Gastroesophageal sphincter (tissue), 4 donors: ENCODE measurements at places on chromosomes 5 and 9.
A peak's percentile ranks its signal among the peaks of the same experiment; 100 is the strongest.

GRCh38 chr5:135632798-135633197 lies 54.0 kb upstream of the CXCL14 start:
- no peaks in the 10 kb centered on the region for H3K4me1 ChIP-seq
- ATAC-seq: no peak
- no peak overlapping the region for H3K4me3 ChIP-seq

GRCh38 chr9:91424403-91425176 lies 958 bp upstream of the NFIL3 start:
- peak overlapping the region; percentile 98 for H3K27ac ChIP-seq
- H3K27me3 ChIP-seq: no peaks in the 10 kb centered on the region
- H3K36me3 ChIP-seq: no peaks in the 10 kb centered on the region
- peak; percentile 70 for ATAC-seq
- H3K4me1 ChIP-seq: peaks cover 8% of the 10 kb centered on the region

DNA sequence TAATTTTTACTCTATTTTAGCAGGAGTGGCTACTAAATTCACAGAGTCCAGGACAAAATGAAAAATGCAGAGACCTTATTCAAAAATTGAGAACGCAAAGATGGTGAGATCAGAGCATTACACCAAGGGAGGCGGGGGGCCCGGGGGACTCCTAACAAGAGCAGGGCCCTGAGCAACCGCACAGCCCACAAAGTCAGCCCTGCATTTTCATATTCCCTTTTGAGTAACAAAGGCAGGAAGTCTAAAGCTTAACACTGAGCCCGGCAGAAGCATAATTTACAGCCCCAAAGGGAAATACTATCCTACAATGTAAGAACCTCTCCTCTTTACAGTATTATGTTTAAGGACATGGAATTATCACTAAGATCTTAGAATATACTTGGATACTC lies 69.4 kb downstream of the TLE1 start:
- no peak overlapping the region for H3K27ac ChIP-seq
- H3K4me1 ChIP-seq: no peaks in the 10 kb centered on the region
- no peaks in the 10 kb centered on the region for H3K27me3 ChIP-seq
- peaks cover 59% of the 10 kb centered on the region for H3K36me3 ChIP-seq
- ATAC-seq: no peak

- no peak overlapping the region for H3K27ac ChIP-seq
- H3K4me1 ChIP-seq: no peaks in the 10 kb centered on the region
- no peak for ATAC-seq
Observed at GRCh38 chr5:28374492-28374967, 1336.1 kb upstream of the CDH9 start.

GRCh38 chr5:156383510-156384265 lies 56.7 kb downstream of the SGCD start:
- no peaks in the 10 kb centered on the region for H3K27me3 ChIP-seq
- ATAC-seq: peak; percentile 42
- H3K36me3 ChIP-seq: no peaks in the 10 kb centered on the region
- H3K4me1 ChIP-seq: peaks cover 80% of the 10 kb centered on the region

- H3K27me3 ChIP-seq: no peaks in the 10 kb centered on the region
- H3K4me1 ChIP-seq: peaks cover 43% of the 10 kb centered on the region
- ATAC-seq: no peak
- no peak overlapping the region for H3K4me3 ChIP-seq
Observed at GRCh38 chr5:135012033-135012588, 21.9 kb downstream of the PITX1 start.

- no peaks in the 10 kb centered on the region for H3K4me1 ChIP-seq
- H3K4me3 ChIP-seq: no peak overlapping the region
- no peaks in the 10 kb centered on the region for H3K36me3 ChIP-seq
- no peak overlapping the region for H3K27ac ChIP-seq
- no peaks in the 10 kb centered on the region for H3K27me3 ChIP-seq
- ATAC-seq: no peak
Observed at GRCh38 chr5:145161391-145161790, 673.8 kb downstream of the PRELID2 start.

GRCh38 chr9:81473708-81474107 lies 215.6 kb downstream of the TLE1 start:
- no peak for ATAC-seq
- H3K27me3 ChIP-seq: no peaks in the 10 kb centered on the region
- H3K27ac ChIP-seq: no peak overlapping the region
- H3K4me1 ChIP-seq: no peaks in the 10 kb centered on the region
- no peak overlapping the region for H3K4me3 ChIP-seq

- H3K27me3 ChIP-seq: peaks cover 22% of the 10 kb centered on the region
- no peak overlapping the region for H3K27ac ChIP-seq
- H3K4me3 ChIP-seq: no peak overlapping the region
- H3K4me1 ChIP-seq: no peaks in the 10 kb centered on the region
Observed at GRCh38 chr5:90549729-90550275, 8.8 kb upstream of the ADGRV1 start.

DNA sequence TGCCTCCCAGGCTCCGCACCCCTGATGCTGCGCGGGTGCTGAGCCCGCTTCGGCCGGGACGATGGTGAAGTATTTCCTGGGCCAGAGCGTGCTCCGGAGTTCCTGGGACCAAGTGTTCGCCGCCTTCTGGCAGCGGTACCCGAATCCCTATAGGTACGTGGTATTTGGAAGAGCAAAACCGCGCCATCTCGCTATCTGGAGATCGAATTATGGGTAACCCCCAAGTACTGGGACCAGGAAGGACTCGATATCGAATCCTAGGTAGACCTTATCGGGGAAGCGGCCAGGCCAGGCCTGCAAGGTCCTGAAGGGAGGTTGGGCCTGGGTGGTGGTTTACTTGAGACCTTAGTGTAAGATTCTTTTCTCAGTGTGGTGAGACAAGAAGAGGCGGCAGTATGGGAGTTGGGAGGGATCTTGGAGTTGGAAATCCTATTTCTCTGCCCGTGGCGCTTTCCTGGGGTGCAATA lies 359 bp downstream of the PRELID1 start:
- H3K4me1 ChIP-seq: peaks cover 61% of the 10 kb centered on the region
- peak overlapping the region; percentile 95 for H3K4me3 ChIP-seq
- H3K27me3 ChIP-seq: no peaks in the 10 kb centered on the region
- peak overlapping the region; percentile 89 for H3K27ac ChIP-seq

DNA sequence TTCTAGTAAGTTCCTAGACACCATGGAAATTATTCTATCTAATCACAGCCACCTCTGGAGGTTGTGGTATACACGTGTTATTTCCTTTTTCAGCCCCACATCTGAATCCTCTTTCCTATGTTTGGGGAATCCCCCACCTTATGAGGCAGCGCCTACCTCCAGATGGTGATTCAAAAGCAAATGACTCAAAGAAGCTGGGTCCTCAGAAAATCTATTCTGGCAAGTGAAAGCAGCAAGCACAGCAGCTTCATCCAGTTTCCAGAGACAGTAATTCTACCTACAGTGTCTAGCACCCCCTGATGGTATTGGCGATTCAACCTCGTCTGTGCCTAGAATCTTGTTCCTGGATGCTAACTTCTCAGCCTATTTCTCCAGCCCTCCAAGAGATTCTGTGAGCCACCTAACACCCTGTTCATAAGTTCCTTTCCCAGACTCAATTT lies 43.0 kb downstream of the STRBP start:
- no peak overlapping the region for H3K27ac ChIP-seq
- peak; percentile 46 for ATAC-seq
- no peak overlapping the region for H3K4me3 ChIP-seq
- H3K36me3 ChIP-seq: no peaks in the 10 kb centered on the region

DNA sequence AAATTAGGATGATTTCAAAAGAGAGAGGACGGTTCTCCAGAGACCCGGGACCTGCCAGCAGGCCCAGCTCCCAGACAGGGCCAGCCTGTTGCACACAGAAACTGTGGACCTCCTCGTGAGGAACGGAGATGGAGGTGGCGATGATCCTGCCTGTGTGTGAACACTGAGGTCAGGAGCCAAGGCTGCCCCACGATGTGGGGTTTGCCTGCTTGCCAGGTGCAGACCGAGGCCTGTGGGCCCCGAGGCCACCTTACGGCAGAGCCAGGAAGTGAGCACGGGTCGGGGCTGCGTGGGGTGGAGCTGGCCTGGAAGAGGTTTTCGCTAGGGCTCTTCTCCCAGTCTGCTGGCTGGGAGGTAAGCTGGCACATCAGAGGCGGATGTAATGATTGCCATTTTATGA lies 4.3 kb downstream of the FAM163B start:
- no peak overlapping the region for H3K27ac ChIP-seq
- no peaks in the 10 kb centered on the region for H3K4me1 ChIP-seq
- H3K36me3 ChIP-seq: no peaks in the 10 kb centered on the region
- H3K27me3 ChIP-seq: peaks cover 92% of the 10 kb centered on the region
- ATAC-seq: no peak

DNA sequence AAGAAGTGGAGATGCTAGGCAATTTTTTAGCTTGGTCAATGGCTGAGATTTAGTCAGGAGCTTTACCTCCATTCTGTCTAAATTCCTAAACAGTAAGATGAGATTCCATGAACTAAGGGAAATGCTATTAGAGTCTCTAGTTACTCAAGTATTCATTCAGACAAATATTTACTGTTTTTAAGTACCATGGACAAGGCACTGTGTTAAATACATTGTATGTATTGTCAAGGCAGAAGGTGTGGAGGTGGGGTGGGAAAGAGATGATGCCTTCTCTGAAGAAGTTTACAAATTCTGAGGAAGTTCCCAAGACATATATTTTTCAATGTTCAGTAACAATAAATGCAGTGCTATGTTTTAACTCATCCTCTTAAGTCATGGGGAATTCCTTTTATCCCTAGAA lies 459.9 kb upstream of the NMUR2 start:
- ATAC-seq: no peak
- no peaks in the 10 kb centered on the region for H3K4me1 ChIP-seq
- H3K27me3 ChIP-seq: no peaks in the 10 kb centered on the region
- H3K4me3 ChIP-seq: no peak overlapping the region

DNA sequence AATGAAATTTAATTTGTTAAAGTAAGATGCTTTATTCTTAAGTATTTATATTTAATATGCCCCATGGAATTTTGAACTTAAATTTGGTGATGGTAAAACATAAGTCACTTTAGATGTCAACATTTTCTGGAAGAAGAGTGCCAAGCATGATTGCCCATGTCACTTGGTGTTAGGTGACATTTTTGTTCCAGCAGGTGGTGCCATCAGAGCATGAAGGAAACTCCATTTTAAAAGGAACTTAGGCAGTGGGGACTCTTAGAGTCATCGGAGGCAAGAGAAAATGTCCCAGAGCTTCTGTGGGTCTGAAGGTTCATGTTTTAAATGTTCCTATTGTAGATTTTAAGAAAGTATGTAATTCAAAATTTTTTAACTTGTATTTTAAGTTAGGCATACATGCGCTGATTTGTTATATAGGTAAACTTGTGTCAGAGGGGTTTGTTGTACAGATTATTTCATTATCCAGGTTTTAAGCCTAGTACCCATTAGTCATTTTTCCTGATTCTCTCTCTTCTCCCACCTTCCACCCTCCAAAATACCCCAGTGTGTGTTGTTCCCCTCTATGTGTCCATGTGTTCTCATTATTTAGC lies 789.3 kb downstream of the SEMA5A start:
- no peaks in the 10 kb centered on the region for H3K36me3 ChIP-seq
- H3K4me1 ChIP-seq: no peaks in the 10 kb centered on the region
- no peak overlapping the region for H3K4me3 ChIP-seq
- no peaks in the 10 kb centered on the region for H3K27me3 ChIP-seq
- no peak overlapping the region for H3K27ac ChIP-seq
- no peak for ATAC-seq

GRCh38 chr9:134061019-134061687 lies 6.7 kb downstream of the BRD3 start:
- H3K4me3 ChIP-seq: no peak overlapping the region
- H3K4me1 ChIP-seq: peaks cover 6% of the 10 kb centered on the region
- H3K27me3 ChIP-seq: no peaks in the 10 kb centered on the region

DNA sequence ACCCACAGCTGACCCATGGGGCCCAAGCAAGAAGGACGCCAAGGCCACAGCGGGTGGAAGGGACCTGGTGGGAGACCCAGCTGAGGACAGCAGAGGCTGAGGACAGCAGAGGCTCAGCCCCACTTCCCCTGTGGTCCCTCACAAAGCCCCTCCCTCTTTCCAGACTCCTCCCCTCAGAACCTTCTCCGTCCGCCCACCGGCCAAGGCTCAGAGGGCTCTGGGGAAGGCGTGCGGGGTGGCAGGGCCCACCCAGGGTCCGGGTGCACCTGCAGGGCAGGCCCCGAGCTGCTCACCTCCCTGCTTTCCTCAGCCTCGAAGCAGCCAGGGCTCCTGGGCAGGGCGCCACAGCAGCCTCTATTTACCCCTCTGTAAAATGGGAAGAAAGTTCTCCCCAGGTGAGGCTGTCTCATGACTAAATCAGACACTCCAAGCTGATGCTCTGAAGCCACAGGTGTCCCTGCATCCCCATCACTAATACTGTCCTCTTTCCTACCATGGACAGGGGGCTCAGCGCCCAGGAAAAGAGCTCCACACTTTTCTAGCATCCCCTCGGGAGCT lies 137.9 kb upstream of the PPP1R26 start:
- no peak overlapping the region for H3K27ac ChIP-seq
- peaks cover 76% of the 10 kb centered on the region for H3K27me3 ChIP-seq
- peaks cover 4% of the 10 kb centered on the region for H3K4me1 ChIP-seq
- no peak overlapping the region for H3K4me3 ChIP-seq
